ENCODE measurements at places on chromosomes 4 and X.

DNA sequence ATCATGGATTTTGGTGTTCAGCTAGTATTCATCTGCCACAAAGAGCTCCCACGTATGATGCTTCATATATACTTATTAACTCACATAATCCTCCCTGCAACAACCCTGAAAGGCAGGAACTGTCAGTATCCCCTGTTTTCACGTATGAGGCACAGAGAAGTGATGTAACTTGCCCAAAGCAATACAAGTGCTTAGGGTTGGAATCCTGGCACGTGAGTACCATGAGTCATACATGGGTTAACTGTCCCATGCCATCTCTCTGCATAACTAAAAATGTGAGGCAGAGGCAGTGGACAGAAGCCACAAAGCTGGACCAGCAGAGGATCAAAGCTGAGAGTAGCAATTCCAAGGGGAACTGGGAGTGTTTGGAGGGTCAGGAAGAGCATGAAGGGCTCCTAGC, 35.7 kb upstream of the EGFL6 start:
- no peak for DNase-seq

DNA sequence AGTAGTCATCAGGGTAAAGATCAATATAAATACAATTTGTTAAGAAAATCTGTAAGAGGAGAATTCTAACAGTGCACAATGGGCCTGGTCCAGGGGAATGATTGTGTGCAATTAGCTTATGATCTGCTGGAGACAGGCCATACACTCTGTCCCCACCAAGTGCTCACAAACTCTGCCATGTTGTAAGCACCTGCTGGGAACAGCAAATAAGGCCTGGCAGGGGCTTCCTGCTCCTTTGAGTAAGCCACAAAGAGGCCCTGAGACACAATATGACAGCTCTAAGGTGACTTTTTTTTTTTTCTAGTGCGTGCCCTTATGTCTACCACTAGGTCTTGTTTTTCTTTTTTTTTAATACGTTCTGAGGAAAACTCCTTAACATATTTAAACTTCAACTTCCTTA, 866.3 kb upstream of the PCDH7 start:
- DNase-seq: no peak

GRCh38 chr4:103150677-103151076, 47.5 kb downstream of the CENPE start:
- no peak for DNase-seq

- no peak for DNase-seq
Measured at GRCh38 chr4:162803378-162803777, 363.3 kb downstream of the NAF1 start.

DNA sequence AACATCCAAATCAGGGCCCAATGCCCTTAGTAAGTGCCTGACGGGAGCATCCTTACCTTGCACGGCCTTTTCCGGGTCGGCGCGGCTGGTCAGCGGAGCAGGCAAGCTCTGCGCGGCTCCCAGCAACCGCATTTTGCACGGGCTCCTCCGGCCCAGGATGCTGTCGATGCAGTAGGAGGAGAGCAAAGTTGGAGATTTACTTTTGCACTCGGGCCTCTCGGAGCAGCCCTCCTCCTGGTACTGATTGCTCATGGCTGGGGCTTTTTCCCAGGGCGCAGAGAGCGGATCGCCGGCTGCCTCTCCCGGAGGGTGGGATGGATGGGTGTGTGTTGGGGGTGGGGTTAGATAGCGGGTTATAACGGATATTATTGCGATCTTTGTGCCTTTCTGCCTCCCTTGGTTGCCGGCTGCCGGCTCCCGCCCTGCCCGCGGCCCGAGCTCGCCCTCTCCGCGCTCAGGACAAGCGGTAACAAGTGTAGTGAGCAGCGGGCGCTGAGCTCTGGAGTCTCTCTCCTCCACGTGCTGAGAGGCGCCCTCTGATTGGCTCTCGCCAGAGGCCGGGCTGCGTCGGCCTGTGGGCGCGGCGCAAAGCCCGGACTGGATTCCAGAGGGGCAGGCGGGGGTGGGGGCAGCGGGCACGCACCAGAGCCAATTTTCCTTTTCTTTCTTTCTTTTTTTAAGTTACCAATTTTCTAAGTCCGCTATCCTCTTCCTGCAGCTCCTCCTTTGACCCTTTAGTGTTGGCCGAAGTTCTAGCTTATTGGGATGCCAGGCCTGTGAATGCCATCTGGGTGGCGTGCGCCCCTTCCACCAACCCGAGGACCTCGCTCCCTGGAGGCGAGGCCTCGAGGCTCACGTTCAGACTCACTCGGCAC, at the start of gene ARX:
Gene ARX (minus strand): TSS at position 480 of the 875 bp plus-strand sequence. CDS start 228 bp downstream, at position 252.
- no peak for DNase-seq

DNA sequence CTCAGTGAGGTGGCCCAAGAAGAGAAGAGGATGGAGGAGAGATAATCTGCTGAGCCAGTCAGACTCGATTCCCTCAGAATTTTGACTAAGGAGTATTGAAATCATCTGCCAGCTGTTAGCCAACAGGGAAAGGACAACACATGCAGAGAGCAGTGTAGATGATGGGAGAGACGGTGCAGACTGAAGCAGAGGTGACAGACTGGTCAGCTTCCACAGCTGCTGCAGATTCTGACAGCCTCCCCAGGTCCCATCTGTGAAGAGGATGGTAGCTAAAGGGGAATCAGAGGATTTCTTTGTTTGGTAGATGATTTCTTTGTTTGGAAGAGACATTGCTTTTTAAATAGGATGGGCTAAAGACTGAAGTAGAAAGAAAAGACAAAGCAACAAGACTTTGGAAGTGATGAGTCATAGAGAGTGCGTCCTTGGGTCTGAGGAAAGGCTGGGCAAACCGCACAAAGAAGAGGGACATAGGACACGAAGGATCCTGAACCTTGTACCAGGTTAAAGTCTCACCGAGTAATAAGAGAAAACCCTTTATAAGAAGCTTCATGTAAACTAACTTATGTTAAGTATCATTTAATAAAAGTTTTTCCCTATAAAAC, 27.6 kb downstream of the INTU start:
- DNase-seq: no peak

DNA sequence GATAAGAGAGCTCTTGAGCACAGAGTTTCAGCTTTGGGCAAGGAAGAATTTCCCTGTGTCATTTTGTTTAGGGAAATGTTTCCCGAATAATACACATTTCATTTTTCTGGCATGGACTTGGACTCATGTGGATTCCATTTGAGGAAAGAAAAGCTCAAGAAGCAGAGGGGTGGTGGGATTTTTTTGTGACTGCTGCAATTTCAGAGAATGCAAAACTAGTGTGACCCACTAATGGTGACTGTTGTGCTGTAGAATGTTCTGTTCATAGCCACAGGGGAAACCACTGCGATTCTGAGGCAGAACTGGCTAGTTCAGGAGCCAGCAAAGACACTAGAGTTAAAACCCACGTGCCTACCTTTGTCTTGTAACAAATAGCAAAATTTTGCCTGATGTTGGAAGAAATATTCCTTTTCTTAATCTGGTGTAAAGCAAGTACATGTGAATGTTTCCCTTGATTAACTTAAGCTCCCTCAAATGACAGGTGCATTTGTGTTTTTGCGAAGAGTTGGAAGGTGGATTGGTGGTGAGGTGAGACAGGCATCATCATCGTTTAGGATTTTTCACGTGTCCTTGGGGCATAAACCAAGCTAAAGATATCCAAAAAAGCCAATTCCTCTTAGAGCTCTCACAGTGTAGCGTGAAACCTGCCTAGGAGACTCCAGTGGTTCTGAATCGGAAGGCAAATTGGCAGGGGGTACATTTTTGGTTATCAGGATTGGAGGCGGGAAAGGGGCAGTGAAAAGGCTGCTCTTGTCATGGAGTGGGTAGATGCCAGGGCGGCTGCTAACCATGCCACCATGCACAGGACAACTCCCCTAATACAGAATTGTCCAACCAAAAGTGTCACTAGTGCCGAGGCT, 38.0 kb upstream of the FAM9C start:
- no peak for DNase-seq

DNA sequence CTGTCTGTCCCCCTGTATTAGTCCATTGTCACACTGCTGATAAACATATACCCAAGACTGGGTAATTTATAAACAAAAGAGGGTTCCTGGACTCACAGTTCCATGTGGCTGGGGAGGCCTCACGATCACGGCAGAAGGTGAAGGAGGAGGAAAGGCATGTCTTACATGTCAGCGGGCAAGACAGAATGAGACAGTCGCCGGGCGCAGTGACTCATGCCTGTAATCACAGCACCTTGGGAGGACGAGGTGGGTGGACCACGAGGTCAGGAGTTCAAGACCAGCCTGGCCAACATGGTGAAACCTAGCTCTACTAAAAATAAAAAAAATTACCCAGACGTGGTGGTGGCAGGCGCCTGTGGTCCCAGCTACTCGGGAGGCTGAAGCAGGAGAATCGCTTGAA, 24.7 kb downstream of the IL3RA start:
- no peak for DNase-seq

- DNase-seq: no peak
Measured at GRCh38 chr4:123640271-123640670, 243.7 kb downstream of the SPRY1 start.

GRCh38 chr4:37976991-37977470, 16.8 kb downstream of the PTTG2 start:
- DNase-seq: peak; percentile 28

DNA sequence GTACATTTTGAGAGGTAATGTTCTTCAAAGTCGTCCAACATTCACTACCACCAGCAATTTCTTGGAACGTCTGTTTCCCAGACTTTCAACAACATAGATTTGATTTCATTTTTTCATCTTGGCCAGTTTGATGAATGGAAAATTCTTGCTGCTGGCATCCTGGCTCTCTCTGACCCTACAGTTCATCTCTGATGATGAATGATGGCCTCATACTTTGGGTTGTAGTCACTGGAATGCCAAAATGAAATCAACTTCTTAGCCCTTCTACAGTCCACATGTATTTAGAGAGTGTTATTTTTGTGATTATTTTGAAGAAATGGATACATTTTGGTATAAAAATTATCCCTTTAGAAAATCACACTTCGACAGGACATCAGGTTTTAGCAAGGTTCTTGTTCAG, 8.8 kb downstream of the CHST7 start:
- no peak for DNase-seq

GRCh38 chr4:82171531-82172155, 202.1 kb downstream of the HNRNPD start:
- no peak for DNase-seq

DNA sequence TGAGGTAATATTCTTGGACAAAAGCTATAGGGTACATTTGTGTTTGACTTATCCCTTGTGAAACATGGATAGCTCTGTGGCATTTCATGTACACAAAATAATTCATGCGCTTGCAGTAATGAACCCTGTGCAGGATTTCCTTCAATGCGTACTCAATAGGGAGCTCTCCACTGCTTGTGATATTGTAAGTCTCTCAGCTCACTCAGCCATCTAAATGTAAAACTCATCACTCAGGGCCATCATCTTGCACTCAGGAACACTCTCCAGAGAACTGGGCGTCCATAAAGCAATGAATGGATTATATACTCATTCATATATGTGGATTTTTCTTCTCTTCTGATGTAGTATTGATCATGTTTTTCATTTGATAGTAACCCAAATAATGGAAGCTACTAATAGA, 288.1 kb downstream of the DCTD start:
- no peak for DNase-seq

DNA sequence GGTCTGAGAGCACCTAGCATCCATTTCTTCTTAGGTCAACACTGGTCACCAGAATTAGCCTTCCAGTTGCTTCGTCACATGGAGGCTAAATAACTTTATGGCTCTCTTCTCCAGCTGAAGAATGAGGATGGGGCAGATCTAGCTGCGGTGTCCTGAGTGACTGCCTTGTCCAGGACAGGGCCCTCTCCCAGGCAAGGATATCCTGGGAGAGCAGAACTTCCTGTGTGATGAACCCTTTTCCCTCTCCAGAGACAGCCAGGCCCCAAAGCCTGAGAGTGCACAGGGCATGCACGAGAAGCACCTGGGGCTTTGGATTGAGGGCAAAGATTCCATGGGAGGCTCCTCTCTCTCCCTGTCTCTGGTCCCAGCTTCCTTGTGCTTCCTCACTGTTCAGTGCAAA, 108.2 kb upstream of the MAMLD1 start:
- no peak for DNase-seq

DNA sequence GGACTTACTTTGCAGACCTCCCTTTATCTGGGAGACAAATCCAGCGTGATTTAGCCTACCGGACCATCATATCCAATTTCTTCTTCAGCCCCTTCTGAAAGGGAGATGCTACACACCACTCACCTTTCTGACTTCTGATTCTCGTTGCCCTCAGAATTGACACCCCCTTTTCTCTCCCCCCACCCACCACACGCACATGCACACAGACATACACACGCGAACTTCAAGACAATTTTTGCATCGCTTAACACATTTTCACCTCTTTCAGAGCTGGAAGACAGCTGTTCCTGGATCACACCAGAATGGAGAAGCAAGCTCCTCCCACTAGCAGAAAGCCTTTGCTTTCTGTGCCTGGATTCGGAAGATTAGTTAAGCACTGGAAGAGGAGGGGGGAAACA, 1.0 kb upstream of the SNCA start:
- DNase-seq: peak; percentile 10

GRCh38 chr4:74659576-74660411, 134.5 kb downstream of the BTC start:
- peak; percentile 90 for DNase-seq

- DNase-seq: no peak
Measured at GRCh38 chrX:1159548-1159947, 52.9 kb downstream of the CRLF2 start.

GRCh38 chrX:153560000-153560399, 38.9 kb downstream of the CCNQ start:
- no peak for DNase-seq

- no peak for DNase-seq
Measured at GRCh38 chrX:130216320-130216719, 44.6 kb downstream of the RAB33A start.

GRCh38 chr4:109760682-109761081, 30.8 kb upstream of the PLA2G12A start:
- DNase-seq: no peak

DNA sequence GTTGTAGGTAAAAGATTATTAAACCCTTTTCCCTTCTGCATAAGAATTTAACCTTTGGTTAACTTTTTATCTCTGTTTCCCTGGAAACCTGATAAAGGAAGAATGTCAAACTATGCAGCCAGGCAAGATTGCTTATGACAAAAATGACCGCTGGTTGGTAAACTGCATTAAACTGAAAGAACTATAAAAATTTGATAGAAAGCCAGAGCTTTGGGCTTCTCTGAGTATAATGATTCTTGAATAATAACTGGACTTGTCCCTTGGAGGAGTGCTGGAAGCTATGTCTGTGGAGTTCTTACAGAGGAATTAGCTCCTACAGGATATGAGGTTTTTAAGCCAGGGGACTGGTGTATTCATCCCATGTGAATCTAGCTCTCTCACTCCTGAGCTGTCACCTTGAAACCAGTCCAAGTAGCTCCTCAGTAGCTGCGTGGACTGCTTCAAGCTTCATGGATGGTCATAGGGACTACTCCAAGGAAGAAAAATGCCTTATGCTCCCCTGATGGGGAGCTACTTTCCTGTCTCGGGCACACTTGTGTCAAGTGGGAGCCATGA, 52.0 kb downstream of the RASL11B start:
- no peak for DNase-seq

- no peak for DNase-seq
Measured at GRCh38 chr4:10577018-10577417, 107.5 kb downstream of the CLNK start.

GRCh38 chr4:186845137-186845842, 121.6 kb upstream of the FAT1 start:
- DNase-seq: no peak

Data from NCI-H446 treated with DMSO at 0.1 percent for 48 hours (cell line).